ENCODE measurements at places on chromosomes 6 and 20.

GRCh38 chr20:53652859-53653517 lies 59.3 kb upstream of the ZNF217 start:
- DNase-seq: no peak

- no peak for DNase-seq
Observed at GRCh38 chr6:169991913-169992312, 240.5 kb downstream of the ERMARD start.

- DNase-seq: no peak
Observed at GRCh38 chr20:32742322-32743236, 688 bp downstream of the COMMD7 start.

GRCh38 chr6:157401734-157402338 lies 20.8 kb downstream of the ZDHHC14 start:
- no peak for DNase-seq

GRCh38 chr6:44598679-44599078 lies 211.2 kb downstream of the CDC5L start:
- no peak for DNase-seq

- no peak for DNase-seq
Observed at GRCh38 chr20:4045741-4046140, 30.4 kb upstream of the RNF24 start.

DNA sequence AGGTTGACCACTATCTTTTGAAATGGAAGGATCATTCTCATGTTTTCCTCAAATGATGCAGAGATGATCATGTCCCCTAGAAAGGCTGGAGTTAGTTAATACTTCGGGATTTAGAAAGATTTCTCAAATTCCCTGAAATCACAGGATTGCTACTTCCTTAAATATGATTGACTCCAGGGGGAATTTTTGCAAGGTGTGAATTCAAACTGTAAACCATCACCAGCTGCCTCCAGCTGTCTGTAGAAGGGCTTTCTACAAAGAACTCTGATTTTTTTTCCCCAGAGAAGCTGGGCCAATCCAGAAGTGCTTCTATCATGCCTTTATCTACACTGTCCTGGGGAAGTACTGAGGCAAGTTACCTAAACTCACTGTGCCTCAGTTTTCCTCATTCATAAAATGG lies 114.5 kb downstream of the EDN1 start:
- DNase-seq: no peak

DNA sequence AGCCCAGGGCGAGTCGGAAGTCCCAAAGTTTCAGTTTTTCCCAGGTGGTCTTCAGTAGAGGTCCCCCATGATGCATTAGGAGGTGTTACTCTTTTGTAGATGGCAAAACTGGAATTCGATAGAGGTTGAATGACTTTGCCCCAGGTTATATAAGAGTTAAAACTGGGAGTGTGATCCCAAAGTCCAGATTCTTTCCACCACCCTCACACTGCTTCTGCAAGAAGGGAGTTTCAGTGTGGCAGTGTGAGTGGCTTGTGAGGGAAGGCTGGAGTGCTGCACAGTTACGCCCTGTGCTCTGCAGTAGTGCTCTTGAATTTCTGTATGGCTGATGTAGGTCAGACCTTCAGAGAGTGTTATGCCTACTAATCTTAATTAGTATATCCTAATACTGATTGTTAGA lies 29.8 kb downstream of the NDUFAF5 start:
- DNase-seq: no peak

GRCh38 chr6:96841345-96841744 lies 4.1 kb upstream of the GPR63 start:
- DNase-seq: no peak

GRCh38 chr6:21111093-21111725 lies 482.3 kb upstream of the SOX4 start:
- no peak for DNase-seq

DNA sequence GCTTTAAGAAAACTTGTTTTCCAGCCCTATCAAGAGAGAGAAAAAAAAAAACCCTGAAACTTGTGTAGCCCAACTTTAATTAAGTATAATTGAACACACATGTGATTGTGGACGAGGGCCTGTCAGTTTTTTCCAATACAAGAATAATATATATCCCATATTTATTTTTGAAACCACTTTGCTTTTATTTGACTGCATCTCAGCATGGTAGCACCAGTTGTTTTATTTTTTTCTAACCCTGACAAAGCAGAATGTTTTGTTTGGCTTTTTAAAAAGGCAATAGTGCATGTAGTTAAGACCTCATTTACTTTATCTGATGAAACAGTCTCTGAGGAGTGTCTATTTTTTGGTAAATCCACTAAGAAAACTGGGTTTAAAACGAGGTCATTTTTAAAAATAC lies 257.7 kb downstream of the CDKAL1 start:
- no peak for DNase-seq

DNA sequence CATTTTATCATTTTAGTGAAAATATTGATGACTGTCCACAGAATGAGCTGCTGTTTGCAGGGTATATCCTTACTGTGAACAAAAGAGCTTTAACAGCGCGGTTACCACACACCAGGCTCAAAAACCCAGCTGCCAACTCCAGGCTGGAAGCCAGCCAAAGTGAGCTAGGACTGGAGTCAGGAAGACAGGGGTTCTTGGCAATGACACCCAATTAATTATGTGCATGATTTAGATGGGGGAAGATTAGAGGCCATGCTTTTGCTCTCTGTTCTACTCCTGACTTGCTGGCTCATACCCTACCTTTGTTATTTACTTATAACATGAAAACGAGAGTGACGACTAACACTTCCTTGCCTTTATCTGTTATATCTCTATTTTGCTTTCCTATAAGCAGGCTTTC lies 128.9 kb upstream of the SHLD1 start:
- no peak for DNase-seq

GRCh38 chr6:56235245-56235644 lies 12.1 kb downstream of the COL21A1 start:
- no peak for DNase-seq

All from activated naive CD4-positive, alpha-beta T cell (primary cell).